Hindlimb muscle (tissue), 1 donor: ENCODE measurements at places on chromosomes 7 and 10.

DNA sequence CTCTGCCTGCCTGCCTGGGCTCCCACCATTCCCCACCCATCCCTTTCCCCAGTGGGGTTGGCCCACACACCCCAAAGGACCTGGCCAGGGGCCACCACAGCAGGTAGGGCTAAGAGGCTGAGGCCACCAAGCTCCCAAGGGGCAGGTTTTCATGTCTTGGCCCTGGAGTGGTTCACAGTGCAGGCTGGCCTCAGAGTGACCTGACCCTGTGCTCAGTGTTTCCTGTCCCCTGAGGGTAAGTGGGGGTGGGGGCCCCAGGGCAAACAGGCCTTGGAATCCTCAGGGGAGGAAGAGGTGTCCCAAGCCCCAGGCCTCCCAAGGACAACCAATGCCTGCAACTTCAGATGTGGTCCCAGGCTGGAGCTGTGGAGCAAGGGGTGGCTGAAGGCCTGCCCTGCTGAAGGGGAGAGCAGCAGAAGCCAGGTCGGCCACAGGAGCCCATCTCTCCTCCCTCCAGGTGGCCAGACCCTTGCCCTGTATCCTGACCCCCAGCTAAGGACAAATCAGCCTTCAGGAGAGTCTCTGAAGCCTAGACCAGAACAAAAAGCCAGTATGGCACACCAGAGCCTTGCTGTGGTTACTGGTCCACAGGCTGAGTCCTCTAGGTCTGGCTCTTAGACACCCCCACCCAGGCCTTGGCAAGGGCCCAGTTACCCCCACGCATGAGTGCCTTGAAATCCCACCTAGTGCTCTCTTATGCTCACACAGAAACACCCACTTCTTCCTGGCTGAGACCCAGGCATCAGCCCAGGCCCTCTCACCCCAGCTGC lies 27.6 kb downstream of the POLL start:
- DNase-seq: no peak

GRCh38 chr10:34078017-34078744 lies 736.9 kb downstream of the PARD3 start:
- DNase-seq: no peak

DNA sequence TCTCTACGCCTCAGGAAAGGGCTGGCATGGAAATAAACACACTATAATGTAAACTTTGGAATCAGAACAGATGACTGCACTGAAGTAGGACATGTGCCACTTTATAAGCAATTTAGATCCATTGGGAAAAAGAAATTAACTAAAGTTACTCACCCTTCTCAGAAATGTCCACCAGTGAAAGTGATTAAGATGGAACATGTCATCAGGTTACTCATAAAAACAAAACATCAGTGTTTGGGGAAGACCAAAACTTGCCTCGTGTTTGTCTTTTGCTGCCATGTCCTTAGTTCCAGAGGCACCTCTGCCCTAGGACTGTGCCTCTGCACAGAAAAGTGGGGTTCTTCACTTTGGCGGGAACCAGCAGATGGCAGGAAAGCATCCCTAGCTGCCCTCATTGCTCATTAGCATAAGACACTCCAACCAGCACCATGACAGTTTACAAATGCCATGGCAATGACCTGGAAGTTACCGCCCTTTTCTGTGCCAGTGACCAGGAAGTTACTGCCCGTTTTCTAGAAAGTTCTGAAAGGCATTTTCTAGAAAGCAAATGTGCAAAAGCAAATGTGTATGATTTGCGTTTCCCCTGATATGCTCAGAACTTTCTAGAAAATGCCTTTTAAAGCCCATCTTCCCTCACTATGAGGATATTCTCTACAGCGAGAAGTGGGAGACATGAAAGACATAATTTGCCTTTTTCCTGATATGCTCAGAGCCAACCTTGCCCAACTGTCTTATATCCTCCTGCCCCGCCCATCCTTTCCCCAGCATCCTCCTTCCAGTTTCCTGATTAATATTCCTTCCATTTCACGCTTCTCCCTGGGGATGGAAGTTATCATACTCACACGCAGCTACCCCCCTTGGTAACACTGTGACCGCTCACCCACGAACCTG lies 258.2 kb downstream of the USP6NL start:
- DNase-seq: no peak

DNA sequence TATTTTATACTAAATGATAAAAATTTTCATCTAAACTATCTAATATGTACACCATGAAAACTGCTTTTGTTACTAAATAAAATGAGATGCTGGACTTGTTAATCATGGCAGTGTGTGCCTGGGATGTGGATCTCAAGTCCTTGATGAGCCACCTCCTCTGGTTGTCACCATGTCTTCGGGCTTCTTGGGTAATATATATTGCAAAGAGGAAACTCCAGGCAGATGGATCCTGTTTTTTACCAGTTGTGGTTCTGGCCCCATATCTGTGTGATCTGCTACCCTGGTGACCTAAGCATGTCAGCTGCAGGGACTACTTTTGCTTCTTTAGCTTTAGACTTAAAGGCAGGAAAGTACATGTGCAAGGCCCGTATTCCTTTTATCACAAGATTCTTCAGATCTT lies 46.2 kb downstream of the TMEM60 start:
- DNase-seq: no peak

DNA sequence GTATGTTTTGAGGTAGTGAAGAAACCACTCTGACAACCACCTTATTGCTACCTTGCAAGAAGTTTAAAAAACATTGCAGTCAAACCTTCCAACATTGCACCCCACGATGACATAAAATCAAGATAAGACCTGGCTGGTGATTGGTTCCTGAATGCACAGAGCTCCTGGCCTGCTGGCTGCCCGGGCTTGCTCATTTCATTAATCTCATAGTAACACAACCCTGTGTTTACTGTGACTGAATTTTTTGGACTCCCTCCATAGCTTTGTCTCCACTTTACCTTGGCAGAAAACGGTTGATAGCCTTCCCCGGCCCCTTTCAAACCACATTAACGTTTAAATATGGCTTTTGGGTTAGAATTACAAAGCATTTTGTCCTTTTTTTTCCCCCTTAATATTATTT lies 27.5 kb downstream of the VWA2 start:
- DNase-seq: no peak

DNA sequence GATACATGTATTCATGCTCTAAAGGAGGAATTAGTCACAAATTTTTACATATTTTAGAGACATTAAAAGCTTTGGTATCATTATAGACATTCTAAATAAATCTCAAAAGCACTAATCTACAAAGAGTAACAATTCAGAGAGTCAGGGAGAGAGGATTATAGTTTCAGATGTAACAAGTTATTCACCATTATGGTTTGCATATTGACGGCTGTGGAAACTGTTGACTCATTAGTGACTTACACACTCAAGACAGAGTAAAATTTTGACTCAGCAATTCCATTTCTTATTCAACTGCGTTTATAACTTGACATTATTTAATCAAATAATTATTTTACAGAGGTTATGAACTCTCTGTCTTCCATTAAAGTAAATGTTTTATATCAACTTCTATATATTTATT lies 95.4 kb upstream of the SEMA3C start:
- DNase-seq: no peak

DNA sequence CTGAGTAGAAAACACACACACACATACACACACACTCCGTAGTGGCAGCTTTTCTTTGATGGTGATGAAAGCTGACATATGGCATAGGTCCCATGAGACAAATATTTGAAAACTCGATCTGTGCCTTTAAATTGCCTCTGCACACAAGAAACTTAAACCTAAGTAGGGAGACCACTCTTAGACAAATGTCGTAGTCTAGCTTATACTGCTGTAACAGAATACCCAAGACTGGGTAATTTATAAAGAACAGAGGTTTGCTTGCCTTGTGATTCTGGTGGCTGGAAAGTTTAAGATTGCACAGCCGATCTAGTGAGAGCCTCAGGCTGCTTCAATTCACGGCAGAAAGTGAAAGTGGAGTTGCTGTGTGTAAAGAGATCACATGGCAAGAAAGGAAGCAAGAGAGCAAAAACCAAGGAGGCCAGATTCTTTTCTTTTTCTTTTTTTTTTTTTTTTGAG lies 489.4 kb upstream of the SORCS1 start:
- peak; percentile 23 for DNase-seq

GRCh38 chr7:88664630-88665233 lies 94.8 kb upstream of the ZNF804B start:
- no peak for DNase-seq

DNA sequence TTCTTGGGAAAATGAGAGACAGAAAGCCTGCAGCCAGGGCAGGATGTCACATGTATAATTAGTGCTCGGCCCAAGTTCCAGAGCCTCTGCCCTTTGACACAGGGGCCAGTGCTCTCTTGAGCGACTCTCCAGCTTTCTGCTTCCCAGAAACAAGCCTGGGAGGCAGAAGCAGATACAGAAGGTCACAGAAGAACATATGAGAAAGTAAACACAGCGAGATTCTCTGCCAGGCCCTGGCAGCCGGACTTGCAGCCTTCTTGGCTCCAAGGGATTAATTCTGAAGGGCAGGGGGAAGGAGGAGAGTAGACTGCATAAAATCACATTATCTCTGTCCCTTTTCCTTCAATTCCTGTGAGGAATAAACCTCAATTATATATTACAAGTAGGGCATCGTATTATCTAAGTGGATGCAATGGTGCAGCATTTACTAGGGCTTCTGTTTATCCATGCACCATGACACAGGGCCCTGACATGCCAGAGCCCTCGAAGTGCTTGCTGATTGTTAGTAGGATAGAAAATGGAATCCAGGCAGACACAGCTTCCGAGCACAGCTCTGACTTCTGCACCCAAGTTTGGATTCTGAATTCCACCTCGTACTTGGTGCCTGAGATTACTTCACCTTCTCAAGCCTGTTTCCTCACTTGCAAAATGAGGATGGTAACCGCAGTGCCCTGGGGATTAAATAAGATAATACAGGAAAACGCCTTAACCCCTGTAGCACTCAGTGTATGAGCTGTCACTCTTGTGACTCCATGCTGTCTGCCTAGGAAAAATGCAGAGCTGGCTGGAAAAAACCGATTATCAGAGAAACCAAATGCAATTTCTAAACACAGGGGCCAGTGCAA lies 536.5 kb downstream of the TNS3 start:
- DNase-seq: no peak

DNA sequence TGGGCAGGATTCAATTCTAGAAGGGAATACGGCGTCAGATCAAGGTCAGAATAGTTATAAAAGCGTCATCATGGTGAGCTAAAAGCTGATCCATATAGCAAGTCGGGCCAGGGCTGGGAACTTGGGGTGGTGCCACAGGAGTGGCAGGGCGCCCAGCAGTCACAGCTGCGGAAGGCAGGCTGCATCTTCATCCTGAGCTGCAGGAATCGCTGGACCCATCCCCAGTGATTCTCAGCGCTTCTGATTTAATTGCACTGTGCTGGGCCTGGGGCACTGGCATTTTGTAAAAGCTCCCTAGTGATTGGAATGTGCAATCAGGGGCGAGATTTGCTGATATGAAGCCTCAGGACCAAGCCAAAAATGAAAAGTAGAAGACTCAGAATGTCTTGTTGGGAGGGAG lies 135.3 kb downstream of the CTTNBP2 start:
- no peak for DNase-seq

DNA sequence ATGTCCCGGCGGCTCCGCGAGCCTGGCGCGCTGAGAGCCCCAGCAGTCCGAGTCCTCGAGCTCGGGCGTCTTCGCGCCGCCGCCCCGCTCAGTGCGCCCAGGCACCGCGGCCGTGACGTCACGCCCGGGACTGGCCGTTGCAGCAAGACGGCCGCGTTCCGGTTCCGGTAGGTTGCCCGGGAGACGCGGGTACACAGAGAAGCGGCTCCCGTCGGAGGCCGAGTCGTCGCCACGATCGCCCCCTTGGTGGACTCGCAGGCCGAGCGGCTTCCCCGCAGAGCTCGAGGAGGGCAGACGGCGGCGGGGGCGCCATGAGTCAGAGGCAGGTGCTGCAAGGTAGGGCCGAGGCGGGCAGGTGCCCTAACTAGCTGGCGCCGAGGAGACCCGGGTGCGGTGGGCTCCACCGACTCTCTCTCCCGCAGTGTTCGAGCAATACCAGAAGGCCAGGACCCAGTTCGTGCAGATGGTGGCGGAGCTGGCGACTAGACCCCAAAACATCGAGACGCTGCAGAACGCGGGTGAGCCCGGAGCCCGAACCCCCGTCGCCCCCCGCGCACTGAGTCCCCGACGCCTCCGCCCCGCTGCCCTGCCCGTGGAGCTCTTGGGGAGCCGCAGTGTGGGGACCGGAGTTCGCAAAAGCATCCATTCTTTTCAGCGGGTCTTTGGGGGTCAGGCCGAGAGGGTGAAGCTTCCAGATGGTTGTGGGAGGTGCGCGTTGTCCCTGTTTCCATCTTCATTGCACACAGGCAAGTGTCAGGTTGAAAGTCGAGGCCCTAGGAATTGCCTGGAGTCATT lies at the start of gene SPAG6:
Gene SPAG6, plus strand, starts transcription at position 196 of the 795 bp plus-strand sequence. Its CDS starts 116 bp downstream, at position 312.
- no peak for DNase-seq

GRCh38 chr7:113010377-113010776 lies 76.2 kb downstream of the GPR85 start:
- no peak for DNase-seq

- no peak for DNase-seq
These were observed 1.5 kb downstream of the CPSF4 start for GRCh38 chr7:99440195-99440594.

GRCh38 chr10:3783682-3784432 lies 1.2 kb downstream of the KLF6 start:
- peak; percentile 85 for DNase-seq

GRCh38 chr7:69922026-69922803 lies 323.9 kb downstream of the AUTS2 start:
- DNase-seq: no peak

- DNase-seq: no peak
These were observed 27.7 kb downstream of the SUGCT start for GRCh38 chr7:40162516-40162915.

DNA sequence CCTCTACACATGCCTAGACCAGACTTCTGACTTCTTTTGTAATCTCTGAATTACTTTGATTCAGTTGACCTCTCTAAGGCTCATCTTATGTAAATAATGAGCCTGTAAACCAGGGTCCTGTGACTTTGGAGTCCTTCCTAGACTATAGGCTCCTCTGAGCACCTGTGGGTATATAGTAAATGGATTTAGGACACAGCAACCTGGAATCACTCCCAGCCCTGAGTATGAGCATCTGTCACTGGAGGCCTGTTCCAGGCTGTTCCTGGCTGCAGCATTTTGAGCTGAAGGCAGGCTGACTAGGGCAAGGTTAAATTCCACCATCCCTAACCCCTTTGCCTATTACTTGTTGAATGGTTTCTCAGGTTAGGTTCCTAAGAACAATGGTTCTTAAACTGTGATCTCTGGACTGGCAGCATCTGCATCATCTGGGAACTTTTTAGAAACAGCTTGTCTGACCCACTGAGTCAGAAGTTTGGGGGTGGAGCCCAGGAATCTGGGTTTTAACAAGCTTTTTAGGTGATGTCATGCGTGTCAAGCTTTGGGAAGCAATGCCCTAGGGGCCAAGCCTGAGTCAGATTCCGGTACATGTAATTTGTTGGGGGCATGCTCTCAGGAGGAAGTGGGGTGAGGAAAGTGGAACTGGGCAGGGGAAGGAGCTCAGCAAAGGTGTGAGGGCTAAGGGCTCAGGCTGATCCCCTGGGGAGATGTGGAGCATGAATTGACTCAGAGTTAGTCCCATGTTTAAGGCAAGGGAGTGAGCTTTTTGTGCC lies 28.2 kb downstream of the MINDY4 start:
- DNase-seq: no peak

DNA sequence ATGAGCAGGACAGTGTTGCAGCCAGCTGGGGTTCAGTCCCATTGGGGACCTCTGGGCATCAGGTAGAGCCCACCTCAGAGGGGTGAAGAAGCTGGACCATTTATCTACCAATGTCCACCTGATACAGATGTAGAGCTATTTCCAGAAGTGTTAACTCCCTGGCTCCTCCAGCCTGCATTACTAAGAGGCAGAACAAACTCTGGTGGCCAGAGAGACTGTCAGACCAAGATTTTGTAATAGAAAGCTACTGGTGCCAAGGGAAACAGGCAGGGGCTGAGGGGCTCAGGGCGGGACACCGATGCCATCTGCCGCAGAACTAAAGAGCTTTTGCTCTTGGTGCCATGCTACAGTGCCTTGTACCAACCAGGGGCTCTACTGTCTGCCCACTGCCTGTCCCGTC lies 268.2 kb upstream of the HABP2 start:
- DNase-seq: no peak
